ENCODE measurements at places on chromosomes 11 and 22. TPM values are rescaled to one million over a fixed set of nuclear protein-coding genes. Genes with fewer than 3 reads are reported as not detected.
A peak's percentile ranks its signal among the peaks of the same experiment; 100 is the strongest.

DNA sequence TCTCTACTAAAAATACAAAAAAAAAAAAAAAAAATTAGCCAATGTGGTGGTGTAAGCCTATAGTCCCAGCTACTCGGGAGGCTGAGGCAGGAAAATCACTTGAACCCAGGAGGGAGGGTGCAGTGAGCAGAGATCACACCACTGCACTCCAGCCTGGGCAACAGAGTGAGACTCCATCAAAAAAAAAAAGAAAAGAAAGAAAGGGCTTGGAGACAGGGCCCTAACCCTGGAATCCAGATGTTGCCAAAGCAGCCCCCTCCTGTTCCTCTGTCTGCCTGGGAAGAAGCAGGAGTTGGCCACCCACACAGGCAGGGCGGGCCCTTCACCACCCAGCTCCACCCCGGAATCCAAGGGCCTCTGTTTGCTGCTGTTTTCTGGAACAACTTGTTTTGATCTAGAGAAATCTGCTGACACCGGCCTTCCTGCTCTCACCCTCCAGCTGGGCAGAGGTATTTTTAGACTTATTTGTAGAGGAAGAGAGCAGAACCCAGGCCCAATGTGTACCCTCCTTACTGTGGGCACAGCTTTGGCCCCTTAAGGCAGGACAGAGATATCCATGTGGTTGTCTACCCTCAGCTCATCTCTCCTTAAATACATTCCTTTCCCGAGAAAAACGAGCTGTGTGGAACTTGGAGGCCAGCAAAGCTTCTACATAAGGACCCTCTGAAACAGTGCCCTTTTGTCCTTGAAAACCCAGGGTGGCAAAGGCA is 2.7 kb upstream of the NEAT1 start:
- DNase-seq = peak; percentile 96

GRCh38 chr22:43923191-43923590 is 414 bp upstream of the PNPLA3 start:
- no peak for DNase-seq

Gene TMEM45B
- total RNA-seq = 3.6 TPM

Gene PC
- 5.5 TPM for total RNA-seq

Gene CRY2
- total RNA-seq = 20.4 TPM

Measured in stomach (tissue), 19 donors.